ENCODE measurements at places on chromosomes 3 and 15.

DNA sequence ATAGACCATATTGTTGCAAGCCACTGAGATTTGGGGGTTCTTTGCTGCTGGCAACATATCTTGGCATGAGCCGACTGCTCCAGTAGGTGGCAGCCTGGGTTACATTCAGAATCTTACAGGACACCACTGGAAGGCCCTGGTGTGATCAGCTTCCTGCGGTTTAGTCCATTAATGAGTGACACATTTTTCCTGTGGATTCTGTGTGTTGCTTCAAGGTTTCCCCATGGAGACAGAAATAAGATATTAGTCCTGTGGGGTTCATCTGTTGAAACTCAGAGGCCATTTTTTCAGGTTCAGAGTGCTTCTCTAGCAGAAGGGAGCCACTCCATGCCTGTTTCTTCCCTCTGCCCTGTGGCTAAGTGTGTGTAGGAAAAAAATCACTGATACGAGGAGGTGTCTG, 116.2 kb downstream of the MFSD1 start:
- peak; percentile 35 for DNase-seq

DNA sequence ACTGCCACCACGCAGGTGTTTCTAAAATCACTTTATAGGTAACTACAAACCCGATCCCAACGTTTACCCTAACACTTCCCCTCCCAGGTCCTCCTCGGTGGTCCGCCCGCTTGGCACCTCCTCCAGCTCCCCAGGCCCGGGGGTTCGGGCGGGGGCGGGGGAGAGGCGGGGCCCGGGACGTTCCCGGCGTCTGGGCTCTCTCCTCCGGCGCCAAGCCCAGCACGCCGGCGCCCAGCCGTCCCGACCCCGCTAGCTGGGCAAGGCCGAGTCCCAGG, 562 bp downstream of the CGGBP1 start:
- DNase-seq = no peak

- no peak for DNase-seq
Observed at GRCh38 chr3:102484363-102484762, 49.5 kb downstream of the ZPLD1 start.

- no peak for DNase-seq
Observed at GRCh38 chr3:44842376-44842775, 19.3 kb upstream of the TMEM42 start.

DNA sequence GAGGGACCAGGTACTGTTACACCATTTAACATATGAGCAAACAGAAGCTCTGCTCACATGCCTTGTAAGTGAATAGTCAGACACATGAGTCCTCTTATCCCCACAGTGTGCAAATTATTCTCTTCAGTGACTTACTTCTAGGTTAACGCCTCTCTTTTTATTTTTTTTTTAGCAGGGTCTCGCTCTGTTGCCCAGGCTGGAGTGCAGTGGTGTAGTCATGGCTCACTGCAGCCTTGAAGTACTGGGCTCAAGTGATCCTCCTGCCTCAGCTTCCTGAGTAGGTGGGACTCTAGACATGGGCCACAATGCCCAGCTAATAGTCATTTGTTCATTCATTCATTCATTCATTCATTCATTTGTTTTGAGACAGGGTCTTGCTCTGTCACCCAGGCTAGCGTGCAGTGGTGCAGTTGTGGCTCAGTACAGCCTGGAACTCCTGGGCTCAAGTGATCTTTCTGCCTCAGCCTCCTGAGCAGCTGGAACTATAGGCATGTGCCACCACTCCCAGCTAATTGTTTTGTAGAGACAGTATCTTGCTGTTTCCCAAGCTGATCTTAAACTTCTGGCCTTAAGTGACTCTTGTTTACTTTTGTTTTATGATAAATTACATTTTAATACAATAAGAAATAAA, 94.7 kb downstream of the LRRC28 start:
- DNase-seq = no peak

DNA sequence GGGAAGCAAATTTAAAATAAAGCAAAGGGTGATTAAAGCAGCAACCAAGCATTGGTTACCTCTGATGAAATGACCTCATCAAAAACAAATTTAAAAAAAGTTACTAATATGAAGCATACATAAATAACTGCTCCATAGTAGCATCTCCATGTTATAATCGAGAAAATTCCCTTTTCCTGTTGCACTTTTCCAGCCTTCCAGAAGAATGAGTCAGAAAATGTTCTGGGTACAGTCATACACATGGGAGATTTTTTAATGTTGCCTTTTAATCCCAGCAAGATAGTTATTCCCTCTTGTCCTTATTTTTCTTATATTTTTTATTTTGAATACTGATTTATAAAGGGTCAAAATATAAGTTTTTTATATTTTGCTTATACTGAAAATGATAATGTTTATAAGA, 2.6 kb upstream of the TMCO5A start:
- no peak for DNase-seq

GRCh38 chr3:134338516-134339261, 35.6 kb downstream of the AMOTL2 start:
- DNase-seq = no peak

DNA sequence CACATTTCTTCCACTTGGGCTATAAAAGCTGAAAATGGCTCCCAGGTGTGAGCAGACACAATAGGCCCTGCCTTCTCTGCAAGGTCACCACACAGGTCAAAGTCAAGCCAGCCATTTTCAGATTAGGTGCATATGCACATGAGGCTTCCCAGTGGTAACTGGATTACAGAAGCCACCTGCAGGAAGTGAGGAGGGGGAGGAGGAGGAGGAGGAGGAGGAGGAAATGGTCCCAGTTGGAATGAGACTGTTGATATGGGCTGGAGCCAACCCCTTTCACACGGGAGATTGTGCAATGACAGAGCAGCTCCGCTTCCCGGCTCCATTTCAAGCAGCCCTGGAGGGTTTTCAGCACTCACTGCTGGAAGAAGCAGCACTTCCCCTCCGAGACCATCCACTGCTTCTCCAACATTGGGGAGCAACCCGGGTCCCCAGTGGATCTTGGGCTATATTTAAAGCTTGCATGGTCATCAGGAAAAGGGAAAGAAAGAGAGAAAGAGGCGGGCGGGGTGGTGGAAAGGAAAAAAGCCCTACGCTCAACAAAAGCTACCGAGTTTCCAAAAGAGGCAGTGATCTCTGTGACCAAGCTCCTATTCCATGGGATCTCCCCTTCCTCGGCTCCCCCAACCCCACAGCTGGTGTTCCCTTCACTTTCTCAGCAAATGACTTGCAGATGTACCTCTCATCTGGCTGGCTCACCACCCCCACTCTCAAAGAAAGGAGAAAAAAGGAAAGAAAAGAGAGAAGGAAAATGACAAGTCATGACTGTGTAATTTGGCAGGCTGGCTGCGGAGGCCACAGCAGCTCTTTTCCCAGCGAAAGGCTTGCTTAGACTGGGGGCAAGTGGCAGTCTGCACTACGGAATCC, 58.3 kb downstream of the LRIG1 start:
- DNase-seq = peak; percentile 58

DNA sequence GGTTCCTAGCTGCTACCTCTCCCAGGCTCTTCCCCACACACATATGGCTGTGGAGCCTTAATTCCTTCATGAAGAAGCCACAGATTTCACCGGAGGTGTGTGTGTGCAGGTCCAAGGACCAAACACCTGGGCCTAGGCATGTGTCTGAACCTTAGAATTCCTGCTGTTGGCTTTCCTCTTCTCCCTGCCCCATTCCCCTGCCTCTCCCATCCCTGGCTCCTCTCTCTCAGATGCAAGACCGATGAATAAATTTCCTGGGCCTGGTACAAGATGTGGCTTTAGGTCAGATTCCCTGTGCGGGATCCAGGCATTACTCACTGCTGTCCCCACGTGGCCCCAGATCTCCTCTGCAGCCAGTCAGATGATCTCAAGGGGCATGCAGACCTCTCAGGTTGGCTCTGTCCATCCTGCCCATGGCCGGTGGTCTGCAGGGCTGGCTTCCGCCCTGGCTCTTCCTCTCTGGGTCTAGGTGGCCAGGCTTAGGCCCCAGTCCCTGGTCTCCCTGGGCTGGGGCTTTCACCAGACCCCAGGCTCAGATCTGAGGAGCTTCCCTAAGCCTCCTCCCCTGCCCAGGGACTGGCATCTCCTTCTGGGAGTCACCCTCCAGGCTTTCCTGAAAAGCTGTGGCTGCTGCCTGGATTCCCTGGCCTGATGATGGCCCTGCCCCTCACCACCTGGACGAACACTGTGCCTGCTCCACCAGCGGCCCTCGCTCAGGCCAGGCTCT, 20.5 kb downstream of the CCR9 start:
- DNase-seq = no peak

DNA sequence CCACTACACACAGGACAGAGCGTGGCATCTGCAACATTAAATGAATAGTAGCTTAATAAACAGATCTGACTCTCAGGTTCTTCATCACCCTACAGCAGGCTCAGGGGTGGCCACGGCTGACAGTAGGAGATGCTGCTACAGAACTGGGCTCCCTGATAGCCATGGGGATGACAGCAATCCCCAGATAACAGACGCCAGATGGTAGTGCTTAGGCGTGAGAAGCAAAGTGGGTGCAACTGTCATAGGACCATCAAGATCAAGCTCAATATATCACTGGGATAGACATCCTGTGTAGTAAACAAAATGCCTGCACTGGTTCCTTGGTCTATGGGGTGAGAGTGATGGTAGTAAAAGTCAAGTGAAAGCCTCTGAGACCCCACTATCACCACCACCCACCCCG, 2.6 kb upstream of the TPRA1 start:
- DNase-seq = no peak

- DNase-seq = peak; percentile 79
Observed at GRCh38 chr3:195583831-195584542, at the start of gene APOD. Gene APOD (minus strand): TSS chr3:195583940. CDS start chr3:195579461, 4,479 bp downstream.

DNA sequence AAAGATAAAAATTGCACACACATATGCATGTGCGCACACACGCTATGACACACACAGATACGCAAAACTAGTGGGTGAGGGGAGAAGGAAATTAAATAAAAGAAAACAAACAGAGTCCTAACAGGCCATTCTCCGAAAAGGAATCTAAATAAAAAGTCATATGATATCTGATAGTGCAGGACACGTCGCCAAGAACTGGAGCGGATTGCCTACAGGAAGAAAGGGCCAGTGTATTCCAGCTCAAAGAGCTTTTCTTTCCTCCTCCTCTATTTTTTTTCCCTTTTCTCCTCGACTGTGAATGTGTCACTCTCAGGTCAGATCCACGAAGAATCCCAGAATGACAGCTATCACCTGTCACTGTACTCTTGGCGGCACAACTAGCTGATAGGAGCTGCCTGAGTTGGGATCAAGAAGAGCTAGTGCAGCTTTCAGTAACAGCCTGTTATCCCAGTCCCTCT, 157.8 kb downstream of the TIGIT start:
- peak; percentile 69 for DNase-seq

GRCh38 chr3:100615684-100616083, 6.3 kb downstream of the ADGRG7 start:
- no peak for DNase-seq
